ENCODE measurements at places on chromosomes 3 and 15. TPM values are rescaled to one million over a fixed set of nuclear protein-coding genes. Genes with fewer than 3 reads are reported as not detected.

- DNase-seq, result peak; percentile 9
Observed at GRCh38 chr3:162437480-162437879, 940.9 kb downstream of the OTOL1 start.

DNA sequence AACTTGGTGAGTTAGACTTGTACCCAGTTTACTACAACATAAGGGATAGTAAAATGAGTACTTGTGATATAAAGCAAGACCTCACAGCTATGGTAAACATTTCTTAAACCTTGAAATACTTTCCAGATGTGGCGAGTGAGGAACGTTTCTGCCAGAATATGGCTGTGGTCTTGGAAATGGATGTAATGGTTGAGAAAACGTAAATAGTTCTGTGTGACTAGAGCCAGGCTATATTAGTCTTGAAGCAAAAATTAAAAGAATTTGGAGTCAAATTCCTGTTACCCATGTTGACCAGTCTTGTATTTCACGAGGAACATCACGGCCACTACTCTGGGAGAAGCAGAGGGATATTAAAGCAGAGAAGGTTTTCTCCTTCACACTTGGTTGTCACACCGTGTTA, 15.3 kb downstream of the OR4F15 start:
- DNase-seq, result no peak

GRCh38 chr3:58429657-58430056, 4.0 kb downstream of the PDHB start:
- DNase-seq, result no peak

Gene DUOX1
- under 0.01 TPM for total RNA-seq

DNA sequence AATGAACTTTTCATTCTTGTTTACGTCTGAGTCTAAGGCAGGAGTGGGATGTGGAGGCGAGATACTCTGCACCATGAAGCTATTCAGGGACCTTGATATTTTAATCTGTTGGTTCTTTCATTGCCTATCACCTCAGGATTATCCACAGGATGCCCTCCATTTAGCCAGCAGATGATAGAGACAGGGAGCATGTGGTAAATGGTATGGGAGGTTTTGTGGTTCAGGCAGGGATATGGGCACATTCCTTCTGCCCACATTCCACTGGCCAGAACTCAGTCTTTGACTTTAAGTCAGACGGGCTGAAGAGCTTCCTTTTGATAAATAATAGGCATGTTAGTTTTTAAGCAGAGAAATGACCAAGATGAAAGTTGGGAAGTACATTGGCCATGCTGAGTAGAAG, 548.0 kb upstream of the CCDC54 start:
- peak; percentile 54 for DNase-seq

Gene SAMD7
- not detected for total RNA-seq

- DNase-seq, result peak; percentile 3
Observed at GRCh38 chr3:123449102-123449996, 459 bp upstream of the ADCY5 start.

DNA sequence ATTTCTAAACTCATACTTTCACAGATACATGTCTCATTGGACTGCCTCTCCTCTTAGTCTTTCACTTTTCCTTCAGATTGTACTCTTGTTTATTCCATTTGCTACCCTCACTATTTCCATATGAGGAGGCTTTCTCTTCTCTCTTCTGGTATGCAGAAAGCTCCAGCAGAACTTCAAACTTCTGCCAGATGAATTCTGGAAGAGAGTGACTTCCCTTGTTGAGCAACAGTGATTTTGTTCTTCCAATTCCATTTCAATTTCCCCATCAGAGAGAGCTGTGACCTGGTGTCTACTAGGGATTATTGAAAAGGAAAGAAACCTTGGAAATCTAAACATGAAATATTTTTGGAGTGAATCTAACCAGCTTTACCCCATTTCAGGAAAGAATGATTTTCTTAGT, 523.2 kb upstream of the ZNF717 start:
- DNase-seq, result no peak

Gene PDZRN3
- total RNA-seq, result 6.7 TPM

Gene FOXP1
- total RNA-seq, result 16.0 TPM

DNA sequence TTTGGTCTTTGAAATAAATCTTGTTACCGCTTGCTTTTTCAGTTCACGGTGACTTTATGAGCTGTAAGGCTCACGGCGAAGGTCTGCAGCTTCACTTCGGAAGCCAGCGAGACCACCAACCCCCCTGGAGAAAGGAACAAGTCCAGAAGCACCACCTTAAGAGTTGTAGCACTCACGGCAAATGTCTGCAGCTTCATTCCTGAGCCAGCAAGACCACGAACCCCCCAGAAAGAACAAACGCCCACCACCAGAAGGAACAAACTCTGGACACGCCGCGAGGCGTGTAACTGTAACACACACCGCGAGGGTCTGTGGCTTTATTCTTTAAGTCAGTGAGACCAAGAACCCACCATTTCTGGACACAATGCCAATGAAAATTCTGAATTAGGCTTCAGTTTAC, 28.8 kb downstream of the GOLGA6A start:
- DNase-seq, result no peak

DNA sequence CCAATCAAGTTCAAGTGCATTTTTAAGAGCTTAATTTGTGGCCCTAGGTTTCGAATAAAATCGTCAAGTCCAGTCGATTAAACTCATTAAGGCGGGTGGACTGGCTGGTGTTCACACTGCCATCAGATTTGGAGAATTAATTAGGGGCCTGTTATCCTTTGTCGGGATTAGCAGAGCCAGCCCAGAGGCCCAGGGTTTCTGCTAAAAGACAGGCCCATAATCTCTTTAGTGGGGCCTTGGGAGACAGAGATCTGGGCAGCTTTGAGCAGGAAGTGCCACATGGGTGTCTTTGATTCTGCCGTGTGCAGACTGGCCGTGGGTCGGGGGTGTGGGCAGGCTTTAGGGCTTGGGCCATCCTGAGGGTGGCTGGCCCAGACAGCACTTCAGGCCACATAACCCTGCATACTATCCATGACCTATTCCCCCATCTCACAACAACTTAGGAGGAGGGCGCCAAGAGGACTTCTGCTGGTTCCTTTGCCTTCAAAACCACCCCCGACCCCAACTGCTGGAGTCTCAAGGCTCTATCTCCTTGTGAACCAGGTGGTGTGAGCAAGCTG, 94.7 kb downstream of the PLXNA1 start:
- DNase-seq, result no peak

Data from LHCN-M2 (cell line).